ENCODE measurements at places on chromosomes 5 and 9. TPM values are rescaled to one million over a fixed set of nuclear protein-coding genes. Genes with fewer than 3 reads are reported as not detected.

Gene MTAP
- total RNA-seq, result 28.8 TPM

Gene FOXD4L3
- 0.22 TPM for total RNA-seq

Gene HAVCR2
- 2.6 TPM for total RNA-seq

Gene ADAMTS19
- not detected for total RNA-seq

Gene SV2C
- not detected for total RNA-seq

Gene CDH9
- not detected for total RNA-seq
